ENCODE measurements at places on chromosomes 16 and 17.
A peak's percentile ranks its signal among the peaks of the same experiment; 100 is the strongest.

DNA sequence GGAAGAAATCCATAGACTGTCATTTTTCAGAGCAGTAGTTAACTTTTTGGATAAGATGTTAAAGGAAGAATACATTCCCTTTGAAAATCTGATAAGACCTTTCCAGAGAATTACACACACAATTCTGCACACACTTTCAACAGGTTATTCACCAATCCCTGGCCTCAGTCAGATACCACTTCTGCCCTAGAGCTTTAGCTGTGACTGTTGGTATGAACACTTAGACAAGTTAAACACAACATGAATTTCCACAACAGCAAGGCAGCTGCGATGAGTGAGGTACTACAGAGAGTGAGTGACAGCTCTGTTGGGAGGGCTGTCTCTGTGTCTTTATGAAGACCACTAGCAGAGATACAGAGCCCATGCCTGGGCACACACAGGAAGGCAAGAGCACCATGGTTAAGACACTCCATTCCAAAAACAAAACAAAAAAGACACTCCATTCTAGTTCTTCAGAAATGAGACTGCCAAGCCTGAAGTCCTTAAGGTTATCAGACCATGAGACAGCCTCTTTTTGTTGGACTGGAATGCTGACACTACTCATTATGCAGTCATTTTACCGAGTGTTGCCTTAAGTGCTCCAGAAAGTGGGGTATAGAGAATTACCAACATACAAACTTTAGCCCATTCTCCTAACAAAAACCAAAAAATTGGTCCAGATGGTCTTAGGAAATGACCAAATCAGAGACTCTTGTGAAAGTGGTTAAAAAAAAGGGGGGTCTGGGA, 42.4 kb downstream of the TOM1L2 start:
- no peak overlapping the region for H3K4me3 ChIP-seq
- H3K36me3 ChIP-seq, result no peaks in the 10 kb centered on the region
- no peak overlapping the region for H3K27ac ChIP-seq
- no peak for DNase-seq
- no peaks in the 10 kb centered on the region for H3K27me3 ChIP-seq

- no peak overlapping the region for H3K4me3 ChIP-seq
- H3K27ac ChIP-seq, result no peak overlapping the region
- no peaks in the 10 kb centered on the region for H3K36me3 ChIP-seq
Observed at GRCh38 chr17:47199627-47200324, 9.4 kb upstream of the MYL4 start.

GRCh38 chr16:65681406-65681805, 559.5 kb upstream of the CDH11 start:
- H3K36me3 ChIP-seq, result no peaks in the 10 kb centered on the region
- no peaks in the 10 kb centered on the region for H3K27me3 ChIP-seq
- no peaks in the 10 kb centered on the region for H3K4me1 ChIP-seq

- peaks cover 37% of the 10 kb centered on the region for H3K36me3 ChIP-seq
- H3K4me1 ChIP-seq, result peaks cover 52% of the 10 kb centered on the region
- peak overlapping the region; percentile 96 for H3K27ac ChIP-seq
- H3K27me3 ChIP-seq, result no peaks in the 10 kb centered on the region
- DNase-seq, result peak; percentile 23
Observed at GRCh38 chr17:81666092-81666341, 388 bp downstream of the OXLD1 start.

DNA sequence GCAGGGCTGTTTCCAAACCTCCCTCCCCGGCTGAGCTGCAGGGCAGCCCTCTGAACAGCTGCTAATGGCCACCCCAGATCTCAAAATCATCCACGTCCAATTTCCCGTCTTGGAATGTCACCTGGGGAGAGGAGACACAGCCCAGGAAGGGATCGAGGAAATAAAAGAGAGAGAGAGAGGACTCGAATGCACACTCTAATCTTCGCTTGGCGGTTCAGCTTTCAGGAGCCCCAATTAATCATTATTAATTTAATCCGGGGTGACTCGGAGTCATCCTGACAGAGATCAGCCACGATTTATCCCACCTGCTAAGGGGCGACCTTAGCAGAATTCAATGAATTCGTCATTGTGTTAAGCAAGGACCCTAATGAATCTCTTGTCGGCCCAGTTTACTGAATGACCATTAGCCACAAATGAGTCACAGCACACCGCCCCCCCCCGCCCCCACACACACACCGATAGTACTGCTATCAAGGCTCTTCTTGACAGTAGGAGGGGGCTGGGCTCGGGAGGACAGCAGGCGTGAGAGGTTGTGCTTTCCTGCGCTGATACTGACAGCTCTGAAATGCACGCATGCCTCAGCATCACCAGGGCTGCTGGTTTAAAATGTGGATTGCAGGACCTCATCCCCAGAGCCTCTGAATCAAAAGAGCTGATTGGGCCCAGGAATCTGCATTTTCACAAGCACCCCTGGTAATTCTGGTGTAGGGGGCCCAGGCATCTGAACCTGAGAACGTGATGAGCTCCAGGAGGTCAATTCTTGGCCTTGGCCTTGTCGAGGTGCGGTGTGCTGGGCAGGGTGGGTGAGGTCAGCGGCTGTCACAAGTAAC, 190.0 kb upstream of the CIBAR2 start:
- H3K27me3 ChIP-seq, result no peaks in the 10 kb centered on the region
- H3K4me3 ChIP-seq, result no peak overlapping the region
- peaks cover 31% of the 10 kb centered on the region for H3K4me1 ChIP-seq
- no peak overlapping the region for H3K27ac ChIP-seq
- DNase-seq, result no peak

DNA sequence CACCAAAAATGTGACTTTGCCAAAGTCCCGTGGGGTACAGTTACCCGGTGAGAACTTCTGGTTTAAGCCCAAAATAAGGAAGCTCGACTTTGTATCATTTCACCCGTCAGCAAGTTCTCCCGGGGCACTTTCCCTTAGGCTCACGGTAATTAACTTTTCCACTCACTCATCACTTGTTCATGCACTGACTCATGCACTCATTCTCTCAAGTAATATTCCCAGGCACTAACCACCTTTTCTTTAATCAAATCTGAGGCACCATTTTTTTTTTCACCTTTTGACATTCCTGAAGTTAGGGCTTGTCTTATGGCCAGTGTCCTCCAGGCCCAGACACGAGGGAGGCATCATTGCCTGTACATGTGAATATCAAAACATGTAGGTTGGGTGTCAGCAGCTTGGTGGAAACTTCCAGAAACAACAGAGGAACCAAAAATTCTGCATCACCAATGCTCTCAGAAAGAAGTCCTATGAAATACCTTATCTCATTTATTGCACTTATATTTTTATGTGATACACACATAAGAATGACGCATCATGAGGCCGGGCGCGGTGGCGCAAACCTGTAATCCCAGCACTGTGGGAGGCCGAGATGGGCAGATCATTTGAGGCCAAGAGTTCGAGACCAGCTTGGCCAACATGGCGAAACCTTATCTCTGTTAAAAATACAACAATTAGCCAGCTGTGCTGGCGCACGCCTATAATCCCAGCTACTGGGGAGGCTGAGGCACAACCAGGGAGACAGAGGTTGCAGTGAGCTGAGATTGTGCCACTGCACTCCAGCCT, 36.1 kb upstream of the ATP2C2 start:
- no peak overlapping the region for H3K4me3 ChIP-seq
- no peaks in the 10 kb centered on the region for H3K27me3 ChIP-seq
- H3K27ac ChIP-seq, result no peak overlapping the region
- no peak for DNase-seq

DNA sequence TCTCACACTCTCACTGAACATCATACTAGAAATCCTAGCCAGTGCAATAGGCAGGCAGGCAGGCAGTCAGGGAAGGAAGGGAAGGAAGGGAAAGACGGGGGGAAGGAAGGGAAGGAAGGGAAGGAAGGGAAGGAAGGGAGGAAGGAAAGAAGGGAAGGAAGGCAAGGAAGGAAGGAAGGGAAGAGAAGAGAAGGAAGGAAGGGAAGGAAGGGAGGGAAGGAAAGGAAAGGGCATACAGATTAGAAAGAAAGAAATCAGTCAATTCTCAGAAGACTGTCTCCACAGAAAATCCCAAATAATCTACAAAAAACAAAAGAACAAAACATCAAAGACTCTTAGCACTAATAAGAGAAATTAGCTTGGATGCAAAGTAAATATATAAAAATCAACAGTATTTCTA, 93.9 kb downstream of the CPPED1 start:
- no peaks in the 10 kb centered on the region for H3K36me3 ChIP-seq
- H3K27ac ChIP-seq, result no peak overlapping the region
- H3K4me1 ChIP-seq, result no peaks in the 10 kb centered on the region
- no peak overlapping the region for H3K4me3 ChIP-seq
- H3K27me3 ChIP-seq, result no peaks in the 10 kb centered on the region
